HT1080 (cell line): ENCODE measurements at places on chromosomes 6 and 20. TPM values are rescaled to one million over a fixed set of nuclear protein-coding genes. Genes with fewer than 3 reads are reported as not detected.

CSE1L gene
- total RNA-seq, result 172 and 185 TPM in 2 replicates

TINAG gene
- not detected in 2 replicates for total RNA-seq

VSX1 gene
- not detected in 2 replicates for total RNA-seq

SPATS1 gene
- not detected in 2 replicates for total RNA-seq

RWDD2A gene
- 1.4 and 1.7 TPM in 2 replicates for total RNA-seq

DNAH8 gene
- total RNA-seq, result not detected in 2 replicates

C20orf202 gene
- not detected in 2 replicates for total RNA-seq

RPN2 gene
- 206 and 231 TPM in 2 replicates for total RNA-seq

TP53TG5 gene
- not detected in 2 replicates for total RNA-seq

KCNQ5 gene
- 6.9 and 11.3 TPM in 2 replicates for total RNA-seq

VIP gene
- total RNA-seq, result 0.20 TPM in 1 of 2 replicates, not detected in the other

MUC21 gene
- total RNA-seq, result not detected in 2 replicates

RFX6 gene
- total RNA-seq, result not detected in 2 replicates

GTSF1L gene
- total RNA-seq, result not detected in 2 replicates

EPHA7 gene
- 0.03 TPM in 1 of 2 replicates, not detected in the other for total RNA-seq

MYO6 gene
- total RNA-seq, result 4.7 and 6.4 TPM in 2 replicates

METTL24 gene
- total RNA-seq, result not detected in 2 replicates

ESR1 gene
- total RNA-seq, result 0.03 TPM in 1 of 2 replicates, not detected in the other

HLA-DPB1 gene
- 12.7 and 33.5 TPM in 2 replicates for total RNA-seq

SLC17A5 gene
- total RNA-seq, result 9.1 and 11.2 TPM in 2 replicates

IMPG1 gene
- not detected in 2 replicates for total RNA-seq

OR2B6 gene
- total RNA-seq, result not detected in 2 replicates

CCN6 gene
- not detected in 2 replicates for total RNA-seq

C20orf141 gene
- total RNA-seq, result 0.50 TPM in 1 of 2 replicates, not detected in the other

TFAP2C gene
- total RNA-seq, result 8.3 and 11.7 TPM in 2 replicates

INSM1 gene
- total RNA-seq, result not detected in 2 replicates

OR12D3 gene
- total RNA-seq, result not detected in 2 replicates

CYB5R4 gene
- total RNA-seq, result 9.4 and 14.9 TPM in 2 replicates

SYTL3 gene
- 5.5 and 5.7 TPM in 2 replicates for total RNA-seq

ZNF165 gene
- 0.39 and 0.43 TPM in 2 replicates for total RNA-seq

TMEM170B gene
- total RNA-seq, result 1.1 and 1.2 TPM in 2 replicates

ABHD12 gene
- 43.9 and 50.2 TPM in 2 replicates for total RNA-seq

MMP24 gene
- total RNA-seq, result 0.23 and 0.30 TPM in 2 replicates

PHACTR1 gene
- total RNA-seq, result 3.4 and 7.8 TPM in 2 replicates

TEAD3 gene
- total RNA-seq, result 3.8 and 3.9 TPM in 2 replicates

TPBG gene
- 34.3 and 42.6 TPM in 2 replicates for total RNA-seq
